ENCODE measurements at places on chromosomes 13 and 19.
A peak's percentile ranks its signal among the peaks of the same experiment; 100 is the strongest.

- no peak for DNase-seq
These were observed 25.0 kb upstream of the TNFSF11 start for GRCh38 chr13:42548731-42549551.

GRCh38 chr19:30224689-30225606, 147.2 kb upstream of the ZNF536 start:
- no peak for DNase-seq

- no peak for DNase-seq
These were observed 129.4 kb downstream of the AKAP11 start for GRCh38 chr13:42401376-42401775.

- no peak for DNase-seq
These were observed 23.7 kb downstream of the LATS2 start for GRCh38 chr13:21037656-21038055.

DNA sequence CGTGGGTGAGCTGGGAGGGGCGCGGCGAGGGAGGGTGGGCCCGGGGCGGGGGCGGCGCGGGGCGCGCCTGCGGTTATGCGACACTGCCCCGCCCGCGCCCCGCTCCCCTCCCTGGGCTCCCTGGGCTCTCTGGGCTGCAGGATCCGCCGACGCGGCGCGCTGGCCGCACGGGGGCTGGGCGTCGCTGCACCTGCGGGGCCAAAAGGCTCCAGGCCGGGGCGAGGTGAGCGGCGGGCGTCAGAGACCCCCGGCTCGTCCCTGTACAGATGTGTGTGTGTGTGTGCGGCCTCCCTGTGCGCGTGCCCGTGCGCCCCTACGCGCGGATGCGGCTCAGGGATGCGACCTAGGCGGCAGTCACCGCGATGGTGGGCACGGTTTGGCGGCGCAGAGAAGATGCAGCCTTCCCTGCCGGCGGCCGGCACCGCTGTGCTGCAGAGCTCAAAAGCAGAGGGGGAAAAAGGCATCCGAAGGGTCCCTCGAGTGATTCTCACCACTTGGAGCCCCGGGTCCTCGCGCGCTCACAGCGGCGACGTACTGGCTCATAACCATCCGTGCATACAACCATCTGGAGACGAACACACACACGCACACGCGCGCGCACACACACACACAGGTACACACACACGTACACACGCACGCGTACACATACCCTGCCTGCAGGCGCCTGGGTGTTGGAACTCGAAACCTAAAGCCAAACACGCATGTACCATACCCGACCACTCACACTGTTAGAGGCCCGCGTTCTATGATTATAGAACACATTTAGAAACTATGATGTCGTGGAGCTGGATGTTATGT, 709 bp downstream of the ATP8A2 start:
- DNase-seq: no peak

- DNase-seq: no peak
These were observed 16.6 kb upstream of the ZNF253 start for GRCh38 chr19:19849056-19849455.

DNA sequence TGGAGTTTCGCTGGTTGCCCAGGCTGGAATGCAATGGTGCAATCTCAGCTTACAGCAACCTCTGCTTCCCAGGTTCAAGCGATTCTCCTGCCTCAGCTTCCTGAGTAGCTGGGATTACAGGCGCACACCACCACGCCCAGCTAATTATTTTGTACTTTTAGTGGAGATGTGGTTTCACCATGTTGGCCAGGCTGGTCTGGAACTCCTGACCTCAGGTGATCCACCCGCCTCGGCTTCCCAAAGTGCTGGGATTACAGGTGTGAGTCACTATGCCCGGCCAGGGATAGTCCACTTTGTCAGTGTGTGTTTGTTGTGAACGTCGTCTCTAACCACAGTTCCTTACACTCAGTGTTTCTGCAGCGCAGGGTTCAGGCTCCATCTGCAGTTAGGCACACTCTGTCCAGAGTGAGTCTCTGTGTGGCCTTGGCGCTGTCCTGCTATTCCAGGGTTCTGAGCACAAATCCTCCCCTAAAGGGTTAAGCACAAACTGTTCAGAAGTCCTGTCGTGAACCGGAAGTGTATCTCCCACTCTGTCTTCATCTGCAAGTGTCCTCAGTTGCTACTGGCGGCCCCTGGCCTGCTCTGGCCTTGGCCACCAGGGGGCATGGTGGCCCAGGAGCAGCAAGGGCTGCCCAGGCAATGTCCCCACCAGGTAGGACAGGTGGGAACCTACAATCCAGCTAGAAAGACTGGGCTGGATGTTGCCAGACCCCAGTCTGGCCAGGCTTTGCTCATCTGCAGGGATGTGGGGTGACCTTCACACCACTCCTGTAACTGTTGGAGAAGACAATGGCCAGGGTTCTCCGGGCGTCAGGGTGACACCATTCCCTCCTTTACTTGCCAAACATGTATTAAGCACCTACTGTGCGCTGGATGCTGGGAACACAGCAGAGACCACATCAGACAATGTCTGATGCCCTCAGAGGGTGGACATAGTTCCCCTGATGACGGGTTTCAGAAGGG, 38.8 kb upstream of the GATAD2A start:
- DNase-seq: peak; percentile 62

- no peak for DNase-seq
These were observed 128.2 kb downstream of the MZT1 start for GRCh38 chr13:72599178-72599743.

DNA sequence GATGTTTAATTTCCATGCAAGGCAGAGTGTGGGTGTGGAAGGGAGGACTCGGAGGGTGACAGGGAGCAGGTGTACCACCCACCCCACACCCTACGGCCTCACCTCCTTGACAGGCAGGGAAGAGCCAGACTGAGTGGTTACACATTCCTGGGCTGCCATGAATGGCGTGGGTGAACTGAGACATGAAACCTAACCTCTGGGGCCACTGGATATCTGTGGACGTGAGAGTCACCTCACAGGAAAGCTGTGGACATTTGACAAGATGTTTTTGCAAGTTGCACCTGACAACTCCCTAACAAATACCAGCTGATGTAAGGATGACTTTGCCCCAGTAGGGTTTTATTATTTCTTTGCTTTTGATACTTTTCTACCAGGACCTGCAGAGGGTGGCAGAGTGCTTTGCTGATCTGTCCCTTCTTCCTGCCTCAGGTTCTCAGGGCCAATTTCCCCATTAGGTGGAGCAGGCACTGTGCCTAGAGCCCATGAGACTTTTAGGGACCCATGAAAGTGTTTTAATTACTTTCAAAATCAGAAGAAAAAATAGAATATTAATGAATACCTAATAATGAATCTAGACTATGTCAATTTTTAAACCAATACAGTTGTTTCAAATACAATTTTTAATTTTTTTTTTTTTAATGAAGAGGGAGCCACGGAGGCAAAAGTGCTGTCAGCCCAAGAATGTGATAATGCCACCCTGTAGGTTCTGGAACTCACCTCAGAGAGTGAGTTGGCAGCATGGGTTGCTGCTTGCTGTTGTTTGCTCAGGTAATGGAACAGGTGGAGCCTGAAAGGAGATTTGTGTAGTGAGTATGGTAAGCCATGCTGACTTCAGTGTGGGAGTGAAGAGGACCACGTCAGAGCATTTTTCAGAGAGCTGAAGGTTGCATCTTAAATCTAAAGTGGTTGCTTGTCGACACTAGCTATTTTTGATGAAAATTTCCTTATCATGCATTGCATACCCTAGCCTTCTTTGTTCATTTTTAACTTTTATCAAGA, 58.0 kb upstream of the CYSLTR2 start:
- peak; percentile 22 for DNase-seq

DNA sequence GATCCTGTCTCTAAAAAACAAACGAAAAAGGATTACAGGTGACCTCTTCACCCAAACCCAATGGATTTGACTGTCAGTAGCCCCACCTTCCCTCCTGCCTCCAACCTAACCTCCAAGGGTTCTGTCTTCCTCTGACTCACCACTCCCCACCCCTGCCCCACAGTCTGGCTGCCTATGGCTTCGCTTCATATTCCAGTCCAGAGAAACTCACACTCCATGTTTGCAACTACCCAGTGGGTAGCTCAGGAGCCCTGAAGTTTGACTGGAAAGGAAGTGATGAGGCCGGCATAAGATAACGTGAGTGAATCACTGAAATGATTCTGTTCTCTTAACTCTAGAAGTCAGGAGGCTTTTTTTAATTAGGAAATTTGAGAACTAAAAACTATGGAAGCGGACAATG, 303.9 kb downstream of the FOXO1 start:
- DNase-seq: no peak

DNA sequence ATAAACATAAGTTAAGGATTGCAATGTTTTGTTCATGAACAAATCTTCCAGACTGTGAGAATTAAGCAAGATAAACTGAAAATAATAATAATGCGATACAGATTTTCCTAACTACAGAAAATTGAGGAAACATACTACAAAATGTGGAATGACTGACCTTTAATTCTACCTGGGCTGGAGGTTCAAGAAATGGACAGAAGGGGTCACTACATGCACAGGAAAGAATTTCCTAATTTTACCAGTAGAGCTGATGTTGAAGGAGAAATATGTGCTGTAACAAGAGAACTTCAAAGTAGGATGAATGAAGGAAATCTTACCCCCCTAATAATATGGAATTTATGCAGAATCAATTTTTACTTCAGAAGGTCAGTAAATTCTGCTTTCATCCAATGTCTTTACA, 62.3 kb downstream of the ZNF627 start:
- no peak for DNase-seq

DNA sequence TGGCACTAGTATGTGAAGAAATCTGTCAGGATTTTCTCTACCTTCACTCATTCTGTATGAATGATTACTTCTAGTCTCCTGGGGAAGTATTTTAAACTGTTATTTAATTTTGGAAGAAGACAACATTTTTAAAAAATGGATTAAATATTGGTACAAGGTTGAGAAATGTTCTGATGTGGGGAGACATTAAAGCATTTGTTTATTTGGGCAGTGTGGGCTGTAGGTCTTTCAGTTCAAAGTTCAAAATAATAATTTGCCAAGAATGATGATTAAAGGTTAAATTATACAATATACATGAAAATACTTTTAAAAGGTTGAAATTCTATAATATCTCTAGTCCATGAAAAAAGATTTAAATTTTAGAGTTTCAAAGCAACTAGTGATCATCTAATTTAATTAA, 194.7 kb downstream of the NHLRC3 start:
- no peak for DNase-seq

- DNase-seq: no peak
These were observed 1204.1 kb downstream of the OLFM4 start for GRCh38 chr13:54232700-54233099.

GRCh38 chr13:79796136-79796535, 315.2 kb downstream of the NDFIP2 start:
- no peak for DNase-seq

DNA sequence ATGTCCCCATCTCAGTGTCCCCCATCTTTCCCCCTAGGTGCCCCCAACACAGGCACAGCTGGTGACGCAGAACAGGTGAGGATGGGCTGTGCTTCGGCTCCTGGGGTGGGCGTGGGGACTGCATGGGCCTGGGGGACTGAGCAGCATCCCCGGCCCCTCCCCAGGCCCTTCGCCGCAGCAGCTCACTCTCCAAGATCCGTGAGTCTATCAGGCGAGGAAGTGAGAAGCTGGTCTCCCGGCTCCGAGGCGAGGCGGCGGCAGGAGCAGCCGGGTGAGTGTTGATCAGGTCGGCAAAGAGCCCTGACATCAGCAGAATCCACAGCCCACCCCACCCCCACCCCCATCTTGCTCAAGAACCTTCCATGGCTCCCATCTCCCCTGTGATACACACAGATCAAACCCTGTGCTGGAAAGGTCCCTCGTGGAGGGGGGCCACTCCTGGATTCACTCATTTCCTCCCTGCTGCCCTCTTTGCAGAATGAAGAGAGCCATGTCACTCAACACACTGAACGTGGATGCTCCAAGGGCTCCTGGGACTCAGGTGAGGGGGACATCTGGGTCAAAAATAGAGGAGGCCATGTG, 10.0 kb downstream of the KLC3 start:
- DNase-seq: no peak

- DNase-seq: no peak
These were observed 37.3 kb upstream of the C13orf42 start for GRCh38 chr13:51148223-51148951.

GRCh38 chr19:610801-611480, 21.3 kb downstream of the HCN2 start:
- DNase-seq: peak; percentile 50

DNA sequence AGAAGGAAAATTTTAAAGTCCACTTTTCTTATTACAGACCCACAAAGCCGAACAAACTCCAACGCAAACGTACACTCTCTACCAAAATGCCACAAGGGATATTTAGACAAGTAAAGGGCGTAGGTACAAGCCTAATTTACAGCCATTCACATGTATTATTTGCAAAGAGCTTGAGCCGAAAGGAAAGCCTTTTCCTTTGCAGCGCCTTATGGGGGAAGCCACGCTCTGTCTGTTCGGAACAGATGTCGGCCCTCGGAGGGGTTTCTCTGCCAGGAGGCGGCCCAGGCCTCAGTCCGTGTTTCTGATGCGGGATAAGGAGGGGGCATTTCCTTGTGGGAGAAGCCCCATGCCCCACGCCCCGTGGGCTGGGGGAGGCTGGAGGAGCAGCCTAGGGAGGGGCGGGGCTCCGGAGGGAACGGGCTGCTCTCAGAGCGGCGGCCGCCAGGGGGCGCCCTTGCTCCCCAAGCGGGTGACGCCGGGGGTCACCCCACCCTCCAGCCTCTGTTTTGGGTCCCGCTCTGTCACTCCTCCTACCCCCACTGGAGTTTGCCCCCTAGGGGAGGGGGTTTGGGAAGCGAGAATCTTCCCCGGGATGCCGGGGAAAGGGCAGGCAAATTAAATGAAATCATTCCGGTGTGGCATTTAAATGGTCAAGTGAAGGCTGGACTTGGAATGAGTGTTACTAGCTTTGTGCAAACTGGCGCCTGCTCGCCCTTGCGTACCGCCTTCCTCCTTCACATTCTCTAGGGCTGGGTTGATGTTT, 2.9 kb downstream of the HTR2A start:
- peak; percentile 65 for DNase-seq

- DNase-seq: no peak
These were observed 62.0 kb upstream of the EDNRB start for GRCh38 chr13:77980592-77980991.

DNA sequence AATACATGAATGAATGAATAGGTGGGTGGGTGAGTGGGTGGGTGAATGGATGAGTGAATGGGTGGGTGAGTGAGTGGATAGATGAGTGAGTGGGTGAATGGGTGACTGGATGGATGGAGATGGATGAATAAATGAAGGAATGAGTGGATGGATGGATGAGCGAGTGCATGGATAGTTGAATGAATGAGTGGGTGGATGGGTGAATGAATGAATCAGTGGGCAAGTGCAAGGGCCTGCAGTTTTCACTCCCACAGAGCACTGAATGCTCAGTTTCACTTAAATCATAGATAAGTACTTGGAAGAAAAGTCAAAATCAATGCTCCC, 12.4 kb downstream of the GAS6 start:
- DNase-seq: no peak

DNA sequence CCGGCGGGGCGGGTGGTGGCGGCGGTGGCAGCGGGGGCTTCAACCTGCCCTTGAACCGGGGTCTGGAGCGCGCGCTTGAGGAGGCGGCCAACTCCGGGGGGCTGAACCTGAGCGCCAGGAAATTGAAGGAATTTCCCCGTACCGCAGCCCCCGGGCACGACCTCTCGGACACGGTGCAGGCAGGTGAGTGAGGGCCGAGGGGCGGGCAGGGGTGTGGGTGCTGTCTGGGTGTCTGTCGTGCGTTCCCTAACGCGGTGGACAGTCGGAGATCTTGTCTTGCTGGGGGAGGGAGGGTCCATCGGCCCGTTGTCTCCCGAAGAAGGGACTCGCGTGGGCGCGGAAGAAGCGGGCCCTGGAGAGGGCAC, 533 bp downstream of the LRCH1 start:
- no peak for DNase-seq

- no peak for DNase-seq
These were observed 10.4 kb downstream of the CLASRP start for GRCh38 chr19:45049073-45049736.

- DNase-seq: no peak
These were observed 45.5 kb downstream of the IER2 start for GRCh38 chr19:13195678-13196077.
